ENCODE measurements at places on chromosomes 6 and 20. TPM values are rescaled to one million over a fixed set of nuclear protein-coding genes. Genes with fewer than 3 reads are reported as not detected.

Gene SEL1L2
- not detected for total RNA-seq

Gene FNDC11
- 0.13 TPM for total RNA-seq

Gene NKX2-2
- not detected for total RNA-seq

Gene VSTM2L
- 35.2 TPM for total RNA-seq

Gene FOXO3
- total RNA-seq: 41.0 TPM

Gene ASIP
- not detected for total RNA-seq

Gene CDSN
- total RNA-seq: not detected

Gene DBNDD2
- 1.3 TPM for total RNA-seq
